Stimulated activated CD8-positive, alpha-beta memory T cell treated with anti-CD3 and anti-CD28 coated beads, Interleukin-12 subunit alpha, Interleukin-12 subunit beta, amount 100 ng/mL, for 1 hour (primary cell): ENCODE measurements at places on chromosomes 13 and 19.

GRCh38 chr19:36939153-36939552 lies 23.0 kb downstream of the ZNF568 start:
- DNase-seq: no peak

DNA sequence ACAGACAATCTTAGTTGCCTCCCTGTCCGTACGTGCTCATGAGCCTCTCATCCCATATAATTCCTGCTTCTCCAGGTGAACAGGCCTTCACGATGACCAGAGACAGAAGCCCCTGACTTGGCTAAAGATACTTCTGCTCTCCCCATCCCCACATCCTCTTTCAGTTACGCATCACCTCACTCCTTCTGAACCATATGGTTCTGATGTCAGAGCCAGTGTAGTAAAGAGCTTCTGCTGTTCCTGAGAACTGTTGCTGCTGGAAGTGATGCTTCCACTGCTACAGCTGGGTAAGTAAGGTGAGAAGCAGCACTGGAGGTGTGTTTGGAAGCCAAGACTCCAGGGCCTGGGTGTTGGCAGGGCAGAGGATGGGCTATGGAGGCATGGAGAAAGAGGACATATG lies 12.9 kb downstream of the SIGLECL1 start:
- no peak for DNase-seq

- DNase-seq: no peak
Observed at GRCh38 chr19:13499692-13500091, 6.6 kb downstream of the CACNA1A start.

DNA sequence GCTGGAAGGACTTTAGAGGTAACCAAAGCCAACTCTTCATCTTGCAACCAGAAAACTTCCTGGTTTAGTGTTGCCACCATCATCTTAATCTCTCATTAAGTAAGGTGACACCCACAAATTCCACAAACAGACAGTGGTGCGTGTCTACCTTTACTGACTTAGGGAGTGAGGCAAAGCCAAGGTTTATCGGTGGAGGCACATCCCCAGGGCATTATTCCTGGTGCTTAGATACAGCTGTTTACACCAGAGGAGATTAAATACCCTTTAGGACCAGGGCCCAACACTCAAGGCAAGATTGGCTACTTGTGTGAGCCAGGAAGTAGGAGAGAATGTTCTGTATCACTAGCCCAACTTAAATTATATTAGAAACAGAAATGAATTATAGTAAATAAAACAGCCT lies 9.5 kb downstream of the STOML3 start:
- no peak for DNase-seq

- no peak for DNase-seq
Observed at GRCh38 chr13:27004326-27004725, 167.3 kb downstream of the USP12 start.

DNA sequence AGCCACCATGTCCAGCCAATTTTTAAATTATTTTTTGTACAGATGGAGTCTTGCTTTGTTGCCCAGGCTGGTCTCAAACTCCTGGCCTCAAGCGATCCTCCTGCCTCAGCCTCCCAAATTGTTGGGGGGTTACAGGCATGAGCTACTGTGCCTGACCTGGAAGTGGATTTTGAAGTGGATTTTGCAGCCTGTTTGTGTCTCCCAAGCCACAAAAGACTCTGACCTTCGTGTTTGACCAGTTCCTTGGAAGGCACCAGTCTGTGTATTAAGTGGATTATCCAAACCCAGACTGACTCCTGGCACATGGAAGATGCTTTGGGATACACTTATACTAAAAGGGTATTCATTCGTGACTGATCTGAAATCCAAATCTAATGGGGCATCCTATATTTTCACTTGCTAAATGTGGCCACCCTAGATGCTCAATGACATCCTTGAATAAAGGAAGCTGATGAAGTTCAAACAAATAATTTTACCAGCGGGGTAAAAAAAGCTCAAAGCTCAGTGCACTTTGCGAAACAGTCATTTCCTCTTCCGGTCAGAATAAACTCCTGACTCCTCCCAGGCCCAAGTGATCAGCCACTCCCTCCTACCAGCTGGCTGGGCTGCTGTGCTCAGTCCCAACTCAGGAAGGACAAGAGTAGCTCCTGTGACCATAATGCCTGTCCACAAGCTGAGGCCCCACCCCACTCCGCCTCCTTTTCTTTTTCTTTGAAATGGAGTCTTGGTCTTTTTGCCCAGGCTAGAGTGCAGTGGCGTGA lies 32.6 kb upstream of the GATAD2A start:
- DNase-seq: no peak

DNA sequence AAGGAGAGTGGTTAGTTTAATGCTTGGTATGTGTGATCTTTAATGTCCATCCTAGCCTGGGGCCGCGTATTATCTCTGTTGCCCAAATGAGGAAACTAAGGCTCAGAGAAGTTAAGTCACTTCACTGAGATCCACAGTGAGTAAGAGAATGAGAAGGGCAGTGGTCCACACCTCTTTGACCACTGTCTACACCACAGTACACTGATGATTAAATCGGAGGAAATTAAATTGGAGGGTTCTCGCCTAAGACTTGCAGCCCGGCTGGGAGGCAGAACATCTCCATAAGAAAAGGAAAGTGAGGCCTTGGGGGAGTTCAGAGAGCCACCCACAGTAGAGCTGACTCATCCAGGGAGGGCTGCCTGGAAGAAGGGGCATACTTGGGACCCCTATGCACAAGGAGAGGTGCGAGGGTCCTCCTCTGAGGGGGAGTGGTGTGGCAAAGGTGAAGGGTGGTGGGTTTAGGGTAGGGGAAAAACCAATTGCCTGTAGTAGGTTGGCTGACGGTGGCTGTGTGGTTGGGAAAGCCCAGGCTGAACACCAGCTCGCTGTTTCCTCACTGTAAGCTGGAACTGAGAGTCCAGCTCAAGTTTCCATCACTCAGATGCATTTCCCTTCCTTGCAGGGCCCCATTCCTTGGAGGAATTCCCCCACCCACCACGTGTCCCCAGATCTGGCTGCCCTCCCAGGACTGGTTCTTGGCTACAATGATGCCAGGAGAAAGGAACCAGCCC lies 15.0 kb upstream of the DHRS12 start:
- no peak for DNase-seq

- DNase-seq: no peak
Observed at GRCh38 chr13:73385848-73386247, 327.0 kb downstream of the KLF5 start.

DNA sequence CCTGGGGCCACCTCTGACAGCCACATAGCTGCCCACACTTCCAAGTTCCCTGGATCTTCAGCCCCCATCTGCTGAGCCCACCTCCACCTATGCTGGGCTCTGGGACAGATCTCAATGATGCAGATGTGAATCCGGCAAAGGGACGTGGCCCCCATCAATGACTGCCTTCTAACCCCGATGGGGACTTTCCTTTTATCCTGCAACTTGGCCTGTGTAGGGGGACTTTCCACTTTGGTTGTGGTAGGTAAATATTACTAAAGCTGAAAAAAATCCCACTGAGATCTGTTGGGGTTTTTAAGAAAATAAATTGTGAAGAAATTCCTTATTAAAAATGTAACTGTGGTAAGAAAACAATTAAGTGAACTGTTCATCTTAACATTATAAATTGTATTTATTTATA lies 20.8 kb upstream of the ASPDH start:
- no peak for DNase-seq

DNA sequence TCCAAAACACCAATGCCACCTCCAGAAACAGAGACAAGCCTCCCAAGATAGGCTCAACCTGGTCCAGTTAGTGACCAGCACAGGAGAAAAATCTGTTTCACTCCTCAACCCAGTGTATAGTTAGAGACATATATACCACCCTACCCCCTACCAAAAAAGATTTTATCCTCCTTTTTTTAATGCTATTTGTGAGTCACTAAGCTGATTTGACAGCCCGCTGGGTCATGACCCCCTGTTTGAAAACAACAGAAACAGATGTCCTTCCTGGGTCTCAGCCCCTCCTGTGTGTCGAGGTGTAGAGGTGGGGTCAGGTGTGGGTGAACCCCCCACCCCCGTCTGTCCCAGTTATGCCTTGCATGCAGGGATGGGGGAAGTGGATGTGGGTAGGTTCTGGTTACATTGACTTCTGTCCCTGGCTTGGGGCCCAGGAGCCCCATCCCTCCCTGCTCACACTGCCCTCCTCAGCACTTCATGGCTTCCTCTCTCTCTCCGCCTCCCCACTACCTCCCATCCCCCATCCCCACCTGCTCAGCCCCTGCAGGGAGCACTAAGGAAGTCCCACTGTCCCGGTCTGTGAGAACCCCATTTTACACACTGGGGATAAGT lies 14.0 kb upstream of the TOMM40 start:
- DNase-seq: no peak

DNA sequence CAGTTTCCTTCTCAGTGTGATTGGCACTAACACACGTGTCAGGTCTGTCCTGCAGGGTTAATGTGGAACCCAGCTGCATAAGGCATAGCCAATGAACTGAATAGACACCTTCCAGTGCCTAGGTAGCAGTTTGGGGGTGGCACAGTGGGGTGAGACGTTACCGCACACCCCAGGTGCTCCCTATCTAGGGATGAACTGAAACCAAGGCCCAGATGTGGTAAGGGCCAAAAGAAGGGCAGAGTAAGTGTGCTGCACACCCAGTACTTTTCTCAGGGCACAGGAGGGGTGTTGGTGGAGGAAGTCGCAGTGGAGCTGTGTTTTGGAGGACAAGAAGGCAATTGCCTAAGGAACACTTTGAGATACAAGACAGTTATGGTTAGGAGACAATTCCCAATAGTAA lies 317.9 kb upstream of the TSHZ3 start:
- DNase-seq: no peak

- DNase-seq: no peak
Observed at GRCh38 chr19:480016-480855, 16.1 kb upstream of the MADCAM1 start.

GRCh38 chr19:33405553-33406461 lies 32.3 kb downstream of the CEBPG start:
- DNase-seq: no peak

GRCh38 chr13:59601993-59602392 lies 561.7 kb downstream of the DIAPH3 start:
- DNase-seq: no peak

DNA sequence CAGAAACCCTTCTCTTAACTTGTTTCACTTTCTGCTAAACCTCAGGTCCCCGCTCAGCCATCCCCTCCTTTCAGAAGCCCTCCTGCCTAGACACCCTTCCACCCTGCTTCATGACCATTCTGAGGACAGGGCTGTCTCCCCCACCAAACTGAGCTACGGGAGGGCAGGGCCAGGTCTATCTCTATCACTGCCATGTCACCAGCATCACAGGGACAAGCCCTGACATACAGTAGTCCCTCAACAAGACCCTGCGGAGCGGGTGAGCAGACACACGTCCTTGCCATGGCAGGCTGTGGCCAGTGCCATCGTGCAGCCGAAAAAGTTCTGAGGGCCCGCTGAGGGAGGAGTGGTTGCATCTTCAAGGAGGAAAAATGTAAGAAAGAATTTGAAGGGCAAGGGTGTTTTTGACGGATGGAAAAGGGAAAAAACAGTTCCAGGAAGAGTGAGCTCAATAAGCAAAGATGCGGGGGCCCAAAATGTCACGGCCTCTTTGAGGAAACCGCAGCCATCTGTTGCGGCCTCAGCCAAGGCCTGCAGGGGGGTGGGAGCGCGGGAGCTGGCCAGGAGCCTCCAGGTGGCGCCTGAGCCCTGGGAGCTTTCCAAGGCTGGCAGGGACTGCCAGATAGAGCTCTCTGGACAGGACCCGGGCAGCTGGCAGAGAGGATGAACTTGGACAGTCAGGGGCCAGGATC lies 8.1 kb downstream of the PTGIR start:
- DNase-seq: no peak

GRCh38 chr19:13839130-13839937 lies 37.6 kb upstream of the NANOS3 start:
- DNase-seq: peak; percentile 78

DNA sequence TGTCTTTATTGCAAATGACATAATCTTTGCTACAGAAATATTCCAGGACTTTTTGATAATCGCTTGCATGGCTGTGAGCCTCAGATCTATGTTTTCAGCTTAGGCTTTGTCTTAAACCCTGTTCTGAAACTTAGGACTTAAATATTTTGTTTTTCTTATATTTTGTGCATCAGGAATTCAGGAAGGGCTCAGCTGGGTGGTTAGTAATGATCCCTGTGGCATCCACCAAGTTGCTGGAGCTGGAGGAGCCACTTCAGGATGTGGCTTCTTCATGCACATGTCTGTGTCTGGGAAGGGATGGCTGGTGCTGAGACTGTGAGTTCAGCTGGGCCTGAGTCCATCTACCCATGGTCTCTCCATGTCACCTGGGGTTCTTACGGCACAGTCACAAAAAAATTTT lies 48.9 kb upstream of the LRCH1 start:
- no peak for DNase-seq
